AG08396 (cell line): ENCODE measurements at places on chromosomes 6 and 20.
A peak's percentile ranks its signal among the peaks of the same experiment; 100 is the strongest.

GRCh38 chr20:51697096-51697826 is 70.9 kb downstream of the ATP9A start:
- DNase-seq = no peak

GRCh38 chr20:6828794-6829423 is 61.4 kb downstream of the BMP2 start:
- DNase-seq = peak; percentile 57

GRCh38 chr6:94446120-94446519 is 1026.8 kb upstream of the EPHA7 start:
- DNase-seq = no peak

- no peak for DNase-seq
Observed at GRCh38 chr20:52859156-52859876, 112.8 kb upstream of the TSHZ2 start.

- no peak for DNase-seq
Observed at GRCh38 chr20:31644701-31645100, 7.0 kb downstream of the COX4I2 start.

DNA sequence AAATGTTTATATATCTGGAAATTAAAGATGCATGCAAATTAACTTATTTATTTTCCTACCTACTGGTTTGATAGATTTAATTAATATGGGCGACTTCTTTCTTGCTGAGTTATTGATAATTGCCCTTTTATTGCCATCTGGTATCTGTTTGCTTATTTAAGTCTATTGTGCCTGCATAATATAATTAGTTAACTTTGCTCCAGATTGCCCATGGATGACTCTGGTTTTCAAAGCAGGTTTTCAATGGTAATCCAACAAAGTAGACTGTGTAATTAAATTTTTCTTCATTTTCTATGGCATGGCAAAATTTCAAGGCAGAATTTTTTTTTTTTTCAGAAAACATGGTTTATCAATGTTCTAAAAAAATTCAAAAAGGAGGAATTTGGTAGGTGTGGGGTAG is 1092.0 kb downstream of the GRIK2 start:
- DNase-seq = no peak

DNA sequence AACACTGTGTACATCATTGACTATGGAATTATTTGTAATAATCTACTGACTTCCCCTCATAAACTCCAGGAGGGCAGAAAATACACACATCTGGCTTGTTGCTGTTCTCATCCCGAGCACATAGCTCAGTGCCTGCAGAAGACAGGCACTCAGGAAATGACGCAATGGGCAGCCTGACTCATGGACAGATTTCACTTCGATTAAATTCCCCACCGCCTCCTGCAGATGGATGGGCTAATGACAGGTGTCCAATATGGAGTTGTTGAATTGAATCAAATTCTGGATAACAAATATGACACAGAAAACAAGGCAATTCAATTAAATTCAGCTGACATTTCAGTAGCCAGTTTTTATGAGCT is 9.1 kb downstream of the ANKRD60 start:
- no peak for DNase-seq

DNA sequence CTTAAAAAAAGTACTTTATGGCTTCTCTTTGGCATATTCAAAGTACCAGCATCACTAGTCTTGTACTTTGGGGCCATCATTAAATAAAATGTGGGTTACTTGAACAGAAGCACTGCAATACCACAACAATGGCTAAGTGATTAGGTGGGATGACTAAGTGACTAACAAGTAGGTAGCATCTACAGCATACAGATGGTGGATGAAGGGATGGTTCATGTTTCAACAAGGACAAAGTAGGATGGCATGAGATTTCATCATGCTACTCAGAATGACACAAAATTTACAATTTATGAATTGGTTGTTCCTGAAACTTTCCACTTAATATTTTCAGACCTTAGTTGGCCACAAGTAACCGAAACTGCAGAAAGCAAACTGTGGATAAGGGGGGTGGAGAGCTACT is 7.7 kb downstream of the MPC1 start:
- no peak for DNase-seq

- no peak for DNase-seq
Observed at GRCh38 chr6:26021001-26021349, 58.4 kb downstream of the TRIM38 start.

- DNase-seq = peak; percentile 75
Observed at GRCh38 chr6:44730771-44731391, 343.4 kb downstream of the CDC5L start.

- DNase-seq = no peak
Observed at GRCh38 chr6:38427492-38428210, 212.1 kb downstream of the BTBD9 start.

DNA sequence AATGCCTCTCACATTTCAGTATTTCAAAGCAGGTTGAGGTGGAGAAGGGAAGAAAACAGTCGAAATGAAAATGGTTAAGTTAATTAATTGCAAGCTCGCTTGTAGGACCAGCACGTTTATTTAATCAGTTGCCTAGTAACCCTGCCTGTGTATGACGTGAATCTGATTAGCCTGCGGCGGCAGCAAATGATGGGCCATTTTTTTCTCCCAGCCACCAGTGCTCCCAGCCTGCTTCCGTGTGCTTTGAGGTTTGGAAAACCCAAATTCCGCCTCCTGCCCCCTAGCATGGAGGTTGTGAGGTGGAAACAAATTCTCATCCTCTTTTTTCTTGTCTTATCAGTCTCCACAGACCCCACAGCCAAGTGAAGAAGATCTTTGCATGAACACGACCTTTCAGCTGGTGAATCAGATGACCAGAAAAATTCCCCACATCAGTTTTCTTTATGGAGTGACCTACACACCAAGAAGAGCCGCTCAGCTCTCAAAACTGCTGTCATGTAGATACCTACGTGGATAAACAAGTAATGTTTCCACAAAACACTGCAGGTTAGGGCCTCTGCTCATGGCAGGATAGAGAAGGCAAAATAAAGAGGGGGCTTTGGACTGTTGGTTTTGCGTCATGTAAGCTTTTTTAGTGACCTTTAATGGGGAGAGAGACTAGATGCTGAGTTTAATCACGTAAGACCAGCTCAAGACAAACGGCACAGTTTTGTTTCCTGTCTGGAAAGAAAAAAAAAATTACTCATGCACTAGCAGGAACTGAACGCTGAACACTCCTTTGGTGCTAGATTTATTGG is 572.9 kb upstream of the NOX3 start:
- no peak for DNase-seq

DNA sequence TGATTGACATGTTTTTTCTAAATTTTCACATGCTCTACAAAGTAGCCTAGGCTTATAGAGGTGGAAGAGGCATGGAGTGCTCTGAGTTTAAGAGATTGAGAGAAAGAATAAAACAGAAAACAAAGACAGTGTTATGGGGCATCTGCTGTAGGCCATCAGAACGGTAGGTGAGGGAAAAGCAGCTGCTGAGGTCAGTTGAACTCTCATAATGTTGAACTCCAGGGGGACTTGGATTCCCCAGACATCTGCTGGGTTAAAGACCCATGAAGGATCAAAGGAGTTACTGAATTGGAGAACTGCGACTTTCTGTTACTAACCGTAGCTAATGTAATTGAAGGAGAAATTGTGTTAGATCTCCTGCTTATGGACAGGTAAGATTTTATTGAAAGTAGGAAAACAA is 333.9 kb downstream of the TFAP2B start:
- no peak for DNase-seq

- peak; percentile 71 for DNase-seq
Observed at GRCh38 chr20:17614176-17614811, 44.4 kb downstream of the DSTN start.

GRCh38 chr6:129353067-129353466 is 356.9 kb downstream of the ARHGAP18 start:
- DNase-seq = no peak

- DNase-seq = peak; percentile 36
Observed at GRCh38 chr6:30960907-30961673, 20.3 kb downstream of the MUCL3 start.

DNA sequence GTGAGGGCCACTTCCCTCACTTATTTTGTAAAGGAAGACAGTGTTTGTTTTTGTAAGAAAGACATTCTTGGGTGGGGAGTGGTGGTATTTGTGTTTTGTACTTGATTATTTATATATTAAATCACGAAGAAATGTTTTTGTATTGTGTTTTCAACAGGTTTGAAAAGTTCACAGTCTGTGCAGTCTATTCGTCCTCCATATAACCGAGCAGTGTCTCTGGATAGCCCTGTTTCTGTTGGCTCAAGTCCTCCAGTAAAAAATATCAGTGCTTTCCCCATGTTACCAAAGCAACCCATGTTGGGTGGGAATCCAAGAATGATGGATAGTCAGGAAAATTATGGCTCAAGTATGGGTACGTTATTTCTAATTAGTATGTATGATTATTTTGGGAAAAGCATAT is 137.2 kb downstream of the NCOA3 start:
- DNase-seq = no peak

DNA sequence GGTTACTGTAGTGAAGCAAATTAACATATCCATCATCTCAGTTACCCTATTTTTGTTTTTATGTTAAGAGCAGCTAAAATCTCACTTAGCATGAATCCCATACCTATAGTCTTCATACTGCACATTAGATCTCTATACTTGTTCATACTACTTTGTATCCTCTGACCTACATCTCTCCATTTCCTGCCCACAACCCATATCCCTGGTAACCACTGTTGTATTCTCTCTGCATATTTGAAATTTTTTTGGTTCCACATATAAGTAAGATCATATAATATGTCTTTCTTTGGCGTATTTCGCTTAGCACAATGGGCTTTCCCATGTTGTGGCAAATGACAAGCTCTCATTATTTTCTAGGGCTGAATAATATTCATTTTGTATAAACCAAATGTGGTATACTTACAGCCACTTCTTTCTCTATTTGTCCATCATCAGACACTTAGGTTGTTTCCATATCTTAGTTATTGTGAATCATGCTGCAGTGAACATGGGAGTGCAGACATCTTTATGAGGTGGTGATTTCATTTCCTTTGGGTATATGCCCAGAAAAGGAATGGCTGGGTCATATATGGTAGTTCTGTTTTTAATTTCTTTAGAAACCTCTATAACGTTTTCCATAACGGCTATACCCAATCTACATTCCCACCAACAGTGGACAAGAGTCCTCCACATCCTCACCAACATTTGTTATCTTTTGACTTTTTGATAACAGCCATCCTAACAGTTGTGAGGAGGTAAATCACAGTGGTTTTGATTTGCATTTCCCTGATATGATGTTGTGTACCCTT is 39.8 kb downstream of the BACH2 start:
- no peak for DNase-seq

GRCh38 chr6:42532038-42532669 is 31.7 kb upstream of the UBR2 start:
- peak; percentile 46 for DNase-seq

DNA sequence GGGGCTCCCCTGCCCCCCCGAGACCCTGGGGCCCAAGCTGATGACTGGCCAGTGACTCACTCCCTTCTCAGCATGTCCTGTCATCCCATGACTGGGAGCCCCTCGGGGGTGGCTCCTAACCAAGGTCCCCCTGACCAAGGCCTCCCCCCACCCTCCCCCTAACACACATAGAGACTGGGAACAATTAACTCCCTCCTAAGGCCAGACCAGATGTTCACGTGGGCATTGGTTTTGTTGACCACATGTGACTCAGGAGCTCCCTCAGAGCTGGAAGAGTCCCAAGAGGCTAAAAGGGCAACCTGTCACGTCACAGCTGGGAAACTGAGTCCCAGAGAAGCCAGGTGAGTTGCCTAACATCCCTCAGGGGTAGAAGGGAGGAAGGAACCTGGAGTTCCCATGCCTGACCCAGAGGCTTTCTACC is 10.6 kb upstream of the CCN5 start:
- DNase-seq = no peak

GRCh38 chr6:5550631-5551030 is 289.3 kb downstream of the FARS2 start:
- no peak for DNase-seq

DNA sequence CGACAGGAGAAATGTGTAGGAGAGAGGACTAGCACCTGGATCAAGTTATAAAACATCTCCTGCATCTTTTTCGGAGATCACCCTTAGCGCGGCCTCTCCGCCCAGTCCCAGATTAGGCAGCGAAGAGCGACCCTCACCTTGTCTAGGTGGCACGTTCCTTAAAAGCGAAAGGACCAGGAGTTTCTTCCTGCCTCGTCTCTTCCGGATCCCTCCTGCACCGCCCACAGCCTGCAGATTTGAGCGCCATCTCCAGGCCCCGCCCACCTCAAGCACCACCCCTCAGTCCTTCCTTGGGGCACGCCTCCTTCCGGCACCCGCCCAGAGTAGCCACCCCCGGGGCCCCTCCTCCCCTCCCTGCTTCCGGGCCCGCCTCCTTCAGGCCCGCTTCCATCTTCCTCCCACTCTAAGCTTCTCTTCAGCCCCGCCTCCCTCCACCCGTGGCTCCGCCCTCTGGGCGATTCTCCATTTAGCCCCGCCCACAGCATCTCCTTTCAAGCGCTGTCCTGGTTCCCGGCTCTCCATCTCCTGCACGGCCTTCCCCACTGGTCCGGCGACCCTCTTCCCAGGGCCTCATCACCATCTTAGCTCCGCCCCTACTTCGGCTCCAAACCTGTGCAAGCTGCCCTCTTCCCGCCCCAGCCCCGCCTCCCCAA is 662 bp upstream of the RALY start:
- DNase-seq = peak; percentile 97

- DNase-seq = no peak
Observed at GRCh38 chr6:28165563-28165962, 23.9 kb downstream of the ZKSCAN8 start.

DNA sequence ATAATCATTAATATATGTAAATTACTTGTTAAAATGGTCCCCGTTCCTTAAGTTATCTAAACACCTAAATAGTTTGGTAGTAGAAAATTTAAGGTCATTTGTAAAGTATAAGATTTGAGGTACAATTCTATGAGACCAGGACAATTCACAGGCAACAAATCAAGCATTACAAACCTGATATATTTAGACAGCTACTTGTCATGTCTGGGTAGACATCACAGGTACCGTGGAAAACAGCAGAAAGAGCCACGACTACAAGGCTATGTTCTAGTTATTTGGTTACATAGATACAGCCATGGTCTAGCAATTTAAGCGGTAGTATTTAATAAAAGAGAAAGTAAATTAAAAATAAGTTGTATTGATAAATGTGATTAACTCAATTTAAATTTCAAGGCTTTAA is 393.1 kb upstream of the ID4 start:
- DNase-seq = no peak

- DNase-seq = no peak
Observed at GRCh38 chr6:53029257-53029656, 34.2 kb upstream of the GSTA4 start.

DNA sequence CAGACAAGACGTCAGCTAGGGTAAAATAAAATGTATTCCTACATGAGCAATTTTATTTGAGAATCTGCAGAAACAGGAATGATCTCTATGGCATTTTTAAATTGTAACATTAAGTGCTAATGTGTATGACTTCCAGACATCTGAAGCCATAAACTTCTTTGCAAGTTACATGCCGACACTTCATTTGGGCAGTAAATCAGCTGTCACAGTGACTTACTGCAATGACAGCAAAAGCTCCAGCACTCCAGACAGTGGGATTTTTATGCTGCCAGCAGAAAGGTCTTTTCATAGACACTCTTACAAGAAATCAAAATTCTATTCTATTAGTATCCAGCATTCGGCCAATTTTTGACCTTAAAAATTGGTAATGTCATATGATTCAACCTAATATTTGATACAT is 156.3 kb upstream of the SNX9 start:
- no peak for DNase-seq

GRCh38 chr20:53961527-53961926 is 108.9 kb downstream of the BCAS1 start:
- DNase-seq = no peak
